ENCODE measurements at places on chromosomes 6 and 20.

- no peak for DNase-seq
These were observed 176.9 kb downstream of the DTNBP1 start for GRCh38 chr6:15485936-15486335.

- no peak for DNase-seq
These were observed 49.3 kb downstream of the FAM50B start for GRCh38 chr6:3898265-3898994.

GRCh38 chr6:169751242-169752073 is at the start of the genes DYNLT2 and ERMARD:
DYNLT2 (minus strand) TSS chr6:169751572; CDS start chr6:169751458, 114 bp downstream.
ERMARD (plus strand) TSS chr6:169751622; CDS start chr6:169751658, 36 bp downstream.
- DNase-seq: peak; percentile 98

- no peak for DNase-seq
These were observed 107.5 kb upstream of the TBX18 start for GRCh38 chr6:84871925-84872324.

DNA sequence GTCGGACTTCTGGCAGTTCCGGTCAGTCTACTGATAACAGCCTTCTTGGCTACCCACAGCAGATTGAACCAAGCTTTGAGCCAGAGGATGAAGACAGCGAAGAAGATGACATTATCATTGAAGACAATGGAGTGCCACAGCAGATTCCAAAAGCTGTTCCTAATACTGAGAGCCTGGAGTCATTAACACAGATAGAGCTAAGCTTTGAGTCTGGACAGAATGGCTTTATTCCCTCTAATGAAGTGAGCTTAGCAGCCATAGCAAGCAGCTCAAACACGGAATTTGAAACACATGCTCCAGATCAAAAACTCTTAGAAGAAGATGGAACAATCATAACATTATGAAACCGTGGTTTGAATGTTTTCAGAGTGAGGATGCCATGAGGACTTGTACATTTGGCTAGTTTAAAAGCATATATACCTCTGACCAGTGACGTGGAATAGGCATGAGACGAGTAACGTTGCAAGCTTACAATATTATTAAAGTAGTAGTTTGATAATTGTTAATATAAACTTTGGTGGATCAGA is 18.8 kb downstream of the PARD6B start:
- DNase-seq: peak; percentile 56

DNA sequence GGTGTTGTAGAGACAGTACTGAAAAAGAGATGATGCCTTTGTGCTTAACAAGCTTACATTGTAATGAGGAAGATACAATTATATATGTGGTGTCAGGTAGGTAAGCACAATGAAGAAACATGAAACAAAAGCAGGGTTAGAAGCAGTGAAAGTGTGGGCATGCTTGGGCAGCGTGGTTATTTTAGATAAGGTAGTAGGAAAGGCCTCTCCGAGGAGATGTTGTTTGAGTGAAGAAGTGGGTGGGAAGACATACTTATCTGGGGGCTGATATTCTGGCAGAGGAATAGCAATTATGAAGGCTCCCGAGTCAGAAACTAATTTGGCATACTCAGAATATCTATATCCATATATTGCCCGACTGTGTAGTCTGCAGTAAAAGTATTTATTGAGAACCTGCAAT is 4.7 kb downstream of the CDKAL1 start:
- no peak for DNase-seq

DNA sequence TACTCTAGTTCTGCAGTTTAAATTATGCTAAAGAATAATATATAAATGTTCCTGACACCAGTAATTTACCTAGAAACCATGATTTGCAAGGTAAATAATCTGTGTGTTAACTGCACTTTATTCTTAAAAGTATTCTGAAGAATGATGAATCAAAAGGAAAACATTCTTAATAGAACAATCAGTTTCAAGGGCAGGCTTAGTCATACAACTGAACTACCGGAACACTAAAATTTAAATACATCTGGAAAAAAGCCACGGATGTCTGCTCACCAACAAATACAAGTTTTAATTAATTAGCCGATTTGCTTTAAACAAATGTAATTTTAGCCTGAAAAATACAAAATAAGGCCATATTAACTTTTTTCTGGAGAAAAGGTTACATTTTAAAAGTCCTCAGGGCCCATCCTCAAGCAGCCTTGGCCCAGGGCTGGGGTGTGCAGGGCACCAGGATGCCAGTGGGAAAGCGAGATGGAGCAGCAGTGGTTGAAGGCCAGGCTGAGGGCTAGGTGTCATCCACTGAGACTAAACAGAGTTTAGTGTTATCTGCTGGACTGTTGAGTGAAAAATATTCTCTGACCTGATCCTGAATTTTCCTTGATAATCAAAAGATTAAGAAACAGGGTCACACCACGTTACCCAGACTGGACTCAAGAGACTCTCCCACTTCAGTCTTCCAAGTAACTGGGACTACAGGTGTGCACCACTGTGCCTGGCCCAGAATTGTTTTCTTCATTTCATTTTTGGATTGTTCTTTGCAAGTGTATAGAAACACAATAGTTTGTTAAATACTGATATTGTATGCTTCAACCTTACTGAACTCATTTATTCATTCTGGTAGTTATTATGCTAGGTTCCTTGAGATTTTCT is 88.2 kb upstream of the DST start:
- DNase-seq: peak; percentile 72

DNA sequence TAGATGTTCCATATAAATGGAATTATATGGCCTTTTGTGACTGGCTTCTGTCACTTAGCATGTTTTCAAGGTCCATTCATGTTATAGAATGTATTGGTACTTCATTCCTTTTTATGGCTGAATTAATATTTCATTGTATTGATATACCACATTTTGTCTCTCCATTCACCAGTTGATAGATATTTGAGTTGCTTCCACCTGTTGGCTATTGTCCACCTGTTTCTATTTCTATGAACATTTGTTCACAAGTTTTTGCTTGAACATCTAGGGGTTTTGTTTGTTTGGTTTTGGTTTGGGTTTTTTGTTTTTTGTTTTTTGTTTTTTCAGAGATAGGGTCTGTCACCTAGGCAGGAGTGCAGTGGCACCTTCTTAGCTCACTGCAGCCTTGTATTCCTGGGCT is 23.2 kb downstream of the WFDC3 start:
- DNase-seq: no peak

GRCh38 chr20:55650657-55651360 is 354.5 kb downstream of the CBLN4 start:
- DNase-seq: no peak

- no peak for DNase-seq
These were observed 21.2 kb upstream of the ELOVL5 start for GRCh38 chr6:53369876-53370515.

- no peak for DNase-seq
These were observed 108.8 kb upstream of the PMEPA1 start for GRCh38 chr20:57818418-57819181.

- DNase-seq: peak; percentile 85
These were observed 39.9 kb downstream of the PREX1 start for GRCh38 chr20:48787861-48788375.

DNA sequence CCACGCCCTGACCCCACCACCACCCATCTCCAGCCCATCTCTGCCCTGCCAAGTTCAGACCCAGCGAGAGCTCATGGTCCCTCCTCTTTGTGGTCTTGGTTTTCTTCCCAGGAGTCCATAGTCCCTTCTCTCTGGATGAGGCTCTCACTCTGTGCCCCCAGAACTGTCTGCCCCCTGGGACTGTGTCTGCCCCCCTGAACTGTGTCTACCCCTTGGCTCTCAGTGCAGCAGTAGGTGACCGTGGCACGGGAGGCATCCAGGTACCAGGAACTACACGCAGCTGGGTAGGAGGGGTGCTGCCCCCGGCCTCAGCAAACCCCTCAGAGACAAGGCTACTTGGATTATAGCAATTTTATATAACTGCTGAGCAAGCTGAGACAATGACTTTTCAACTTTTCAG is 23.6 kb downstream of the PRR18 start:
- DNase-seq: no peak

DNA sequence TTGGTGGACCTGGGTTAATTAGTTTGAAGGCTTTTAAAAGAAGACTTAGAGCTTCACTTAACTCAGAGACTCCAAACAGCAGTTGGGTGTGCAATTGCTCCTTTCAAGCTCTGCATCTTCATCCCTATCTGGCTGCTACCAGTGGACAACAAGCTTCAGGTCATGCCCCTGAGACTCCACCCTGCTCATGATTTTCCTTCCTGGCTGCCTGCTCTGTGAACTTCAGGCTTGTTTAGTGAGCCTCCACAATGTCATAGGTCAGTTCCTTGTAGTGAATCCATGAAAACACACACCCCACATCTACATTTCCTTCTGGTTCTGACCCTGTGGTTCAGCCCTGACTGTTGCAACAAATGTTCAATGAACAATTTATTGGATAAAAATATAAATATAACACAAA is 61.1 kb upstream of the MARCKS start:
- peak; percentile 6 for DNase-seq

DNA sequence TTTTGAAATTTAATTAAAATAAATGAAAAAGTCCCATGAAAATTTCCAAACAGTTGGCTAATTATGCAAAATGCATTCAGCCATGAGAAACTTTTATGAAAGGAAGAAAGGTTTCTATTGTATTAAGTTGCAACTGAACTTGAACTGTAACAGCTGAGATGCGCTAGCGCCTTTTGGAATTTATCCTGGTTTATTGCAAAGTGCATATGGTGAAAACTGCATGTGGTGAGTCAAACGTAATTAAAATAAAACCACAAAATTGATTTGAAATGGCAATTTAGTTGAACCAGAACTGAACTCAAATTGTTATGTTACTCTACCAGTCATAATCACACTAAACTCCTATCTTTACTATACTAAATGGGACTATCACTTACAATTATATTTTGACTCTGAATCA is 46.4 kb upstream of the COL21A1 start:
- DNase-seq: no peak

DNA sequence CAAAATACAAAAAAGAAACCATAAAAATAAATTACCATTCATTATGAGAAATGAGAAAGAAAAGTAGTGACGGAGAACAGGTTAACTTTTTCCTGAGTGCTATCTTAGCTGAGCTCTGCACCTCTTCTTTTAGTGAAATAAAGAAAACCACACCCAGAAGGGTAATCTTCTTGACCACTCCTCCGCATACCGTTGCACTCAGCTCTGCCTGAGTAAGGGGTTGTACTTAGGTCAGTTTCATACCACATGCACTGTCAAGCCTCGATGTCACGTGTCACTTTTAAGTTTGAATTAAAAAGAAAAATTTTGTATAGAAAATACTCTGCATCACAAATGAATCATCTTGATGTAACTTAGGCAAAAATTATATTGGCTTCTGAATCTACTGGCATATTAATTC is 2.8 kb downstream of the EZR start:
- DNase-seq: no peak

DNA sequence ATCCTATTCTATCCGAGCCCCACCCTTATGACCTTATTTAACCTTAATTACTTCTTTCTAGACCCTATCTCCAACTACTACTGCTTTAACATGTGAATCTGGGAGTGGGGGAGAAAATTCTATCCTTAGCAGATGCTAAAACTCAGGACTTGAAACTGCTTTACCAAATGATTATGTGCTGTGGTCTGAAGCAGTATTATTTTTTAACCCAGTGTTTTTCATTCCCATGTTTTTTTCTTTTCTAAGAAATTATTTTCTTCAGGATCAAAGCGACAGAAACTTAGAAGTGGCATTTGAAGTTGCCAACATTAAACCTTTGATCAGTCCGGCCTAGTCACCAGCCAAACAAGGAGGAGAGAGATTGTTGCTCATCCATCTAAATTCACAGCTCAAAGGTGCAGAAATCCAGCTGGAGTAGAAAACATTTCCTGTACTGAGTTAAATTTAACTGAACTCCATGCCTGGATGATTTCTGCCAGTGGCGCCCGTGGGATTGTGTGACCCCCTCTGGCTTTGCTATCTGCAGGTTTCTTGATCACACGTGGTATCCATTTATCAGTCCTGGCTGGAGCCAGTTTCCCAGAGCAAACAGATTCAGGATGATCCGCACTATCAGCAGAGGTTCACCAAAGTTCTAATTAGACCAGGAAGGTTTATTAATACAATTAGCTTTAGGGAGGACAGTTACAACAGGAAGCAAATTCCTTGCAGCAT is 300.5 kb downstream of the PLCB1 start:
- no peak for DNase-seq

- peak; percentile 24 for DNase-seq
These were observed 661 bp upstream of the PPP1R14C start for GRCh38 chr6:150142097-150142669.

GRCh38 chr6:29834564-29835436 is 7.2 kb downstream of the HLA-G start:
- no peak for DNase-seq

DNA sequence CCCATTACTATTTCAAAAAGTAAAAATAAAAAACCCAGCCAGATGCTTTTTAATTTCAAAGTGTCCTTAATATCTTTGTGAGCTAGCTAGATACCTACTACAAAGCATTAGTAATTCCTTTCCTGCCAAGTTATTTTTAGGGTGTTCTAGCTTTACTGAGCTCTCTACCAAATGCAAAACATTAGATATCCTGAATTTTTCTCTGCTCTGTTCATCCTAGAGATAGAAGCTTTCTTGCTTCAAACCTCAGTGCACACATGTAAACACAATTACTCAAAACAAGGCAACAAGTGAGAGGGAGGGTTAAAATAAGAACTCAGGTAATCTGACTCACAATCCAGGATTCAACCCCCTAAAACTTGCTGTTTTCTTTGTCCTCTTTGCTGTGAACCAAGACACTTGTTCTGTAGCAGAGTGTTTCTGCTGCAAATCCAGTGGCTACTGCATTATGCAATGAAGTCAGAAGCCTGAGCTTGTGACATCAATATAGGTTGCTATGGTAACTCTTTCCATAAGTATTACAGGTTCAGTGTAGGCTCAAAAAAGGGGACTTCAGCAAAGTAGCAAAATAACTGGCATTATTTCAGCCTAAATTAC is 72.6 kb upstream of the STXBP5 start:
- peak; percentile 13 for DNase-seq

DNA sequence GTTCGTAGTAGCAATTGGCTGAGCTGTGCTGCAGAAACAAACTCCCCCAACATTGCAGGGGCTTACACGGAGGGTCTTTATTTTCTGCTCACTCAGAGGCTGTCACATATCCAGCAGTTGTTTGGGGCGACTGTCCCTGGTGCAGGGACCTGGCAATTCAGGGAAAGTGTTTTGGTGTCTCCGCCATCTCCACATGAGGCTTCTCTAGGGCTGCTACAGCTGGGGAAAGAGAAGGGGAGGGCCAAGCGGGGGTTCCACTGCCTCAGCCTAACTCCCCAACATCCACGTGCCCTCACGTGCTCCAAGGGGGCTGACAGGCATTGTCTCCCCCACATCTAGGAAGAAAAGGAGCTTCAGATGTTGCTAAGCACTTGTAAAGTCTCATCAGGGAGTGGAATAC is 61.3 kb upstream of the NXT1 start:
- DNase-seq: no peak

- no peak for DNase-seq
These were observed 587.5 kb downstream of the CD109 start for GRCh38 chr6:74283532-74283931.

- DNase-seq: no peak
These were observed 49.1 kb upstream of the DST start for GRCh38 chr6:56691814-56692213.

- peak; percentile 66 for DNase-seq
These were observed 2.4 kb downstream of the FANCE start for GRCh38 chr6:35454391-35455110.
